Tibial nerve (tissue), 4 donors: ENCODE measurements at places on chromosomes 16 and 17. TPM values are rescaled to one million over a fixed set of nuclear protein-coding genes. Genes with fewer than 3 reads are reported as not detected.
A peak's percentile ranks its signal among the peaks of the same experiment; 100 is the strongest.

The CCL17 gene
- total RNA-seq: not detected

The RRAD gene
- total RNA-seq: 116 TPM

The C17orf50 gene
- not detected for total RNA-seq

The ZNF597 gene
- 2.7 TPM for total RNA-seq

The SP6 gene
- 0.63 TPM for total RNA-seq

The SLC13A2 gene
- not detected for total RNA-seq

The ASIC2 gene
- 0.21 TPM for total RNA-seq

- DNase-seq: peak; percentile 56
Measured at GRCh38 chr17:80026359-80027042, 9.2 kb downstream of the TBC1D16 start.

- no peak for DNase-seq
Measured at GRCh38 chr16:85187002-85187401, 74.7 kb upstream of the CIBAR2 start.

GRCh38 chr16:11977376-11978041, 975 bp downstream of the SNX29 start:
- DNase-seq: peak; percentile 19

DNA sequence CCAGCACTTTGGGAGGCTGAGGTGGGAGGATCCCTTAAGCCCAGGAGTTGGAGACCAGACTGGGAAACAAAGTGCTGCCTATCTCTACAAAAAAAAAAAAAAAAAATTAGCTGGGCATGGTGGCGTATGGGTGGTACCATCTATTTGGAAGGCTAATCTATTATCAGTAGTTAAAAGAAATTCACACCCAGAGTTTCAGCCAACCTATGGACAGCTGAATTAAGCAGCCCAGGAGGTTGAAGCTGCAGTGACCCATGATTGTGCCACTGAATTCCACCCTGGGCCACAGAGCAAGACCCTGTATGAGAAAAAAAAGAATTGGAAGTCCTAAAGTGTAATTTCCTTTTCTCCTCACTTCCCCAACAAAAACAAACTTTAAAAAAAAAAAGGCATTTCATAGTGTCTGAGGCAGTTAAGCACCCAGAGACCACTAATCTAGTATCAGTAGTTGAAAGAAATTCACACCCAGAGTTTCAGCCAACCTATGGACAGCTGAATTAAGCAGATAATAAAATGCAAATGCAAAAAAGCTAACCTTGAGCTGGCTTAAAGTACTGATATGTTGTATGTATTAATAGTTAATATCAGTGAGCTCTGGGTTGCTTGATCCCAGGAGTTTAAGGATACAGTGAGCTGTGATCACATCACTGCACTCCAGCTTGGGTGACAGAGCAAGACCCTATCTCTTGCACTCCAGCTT, 18.1 kb downstream of the CLTC start:
- DNase-seq: no peak

- no peak for DNase-seq
Measured at GRCh38 chr16:86343027-86343795, 167.1 kb upstream of the FOXF1 start.

DNA sequence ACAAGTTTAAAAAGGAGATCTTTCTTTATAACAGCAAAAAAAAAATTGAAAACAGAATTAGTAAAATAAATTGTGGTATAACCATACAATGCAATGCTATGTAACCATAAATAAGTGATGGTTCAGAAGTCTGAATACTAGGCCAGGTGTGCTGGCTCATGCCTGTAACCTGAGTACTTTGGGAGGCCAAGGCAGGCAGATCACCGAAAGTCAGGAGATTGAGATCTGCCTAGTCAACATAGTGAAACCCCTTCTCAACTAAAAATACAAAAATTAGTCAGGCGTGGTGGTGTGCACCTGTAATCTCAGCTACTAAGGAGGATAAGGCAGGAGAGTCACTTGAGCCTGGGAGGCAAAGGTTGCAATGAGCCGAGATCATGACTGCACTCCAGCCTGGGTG, 34.6 kb downstream of the CCT6B start:
- DNase-seq: no peak

DNA sequence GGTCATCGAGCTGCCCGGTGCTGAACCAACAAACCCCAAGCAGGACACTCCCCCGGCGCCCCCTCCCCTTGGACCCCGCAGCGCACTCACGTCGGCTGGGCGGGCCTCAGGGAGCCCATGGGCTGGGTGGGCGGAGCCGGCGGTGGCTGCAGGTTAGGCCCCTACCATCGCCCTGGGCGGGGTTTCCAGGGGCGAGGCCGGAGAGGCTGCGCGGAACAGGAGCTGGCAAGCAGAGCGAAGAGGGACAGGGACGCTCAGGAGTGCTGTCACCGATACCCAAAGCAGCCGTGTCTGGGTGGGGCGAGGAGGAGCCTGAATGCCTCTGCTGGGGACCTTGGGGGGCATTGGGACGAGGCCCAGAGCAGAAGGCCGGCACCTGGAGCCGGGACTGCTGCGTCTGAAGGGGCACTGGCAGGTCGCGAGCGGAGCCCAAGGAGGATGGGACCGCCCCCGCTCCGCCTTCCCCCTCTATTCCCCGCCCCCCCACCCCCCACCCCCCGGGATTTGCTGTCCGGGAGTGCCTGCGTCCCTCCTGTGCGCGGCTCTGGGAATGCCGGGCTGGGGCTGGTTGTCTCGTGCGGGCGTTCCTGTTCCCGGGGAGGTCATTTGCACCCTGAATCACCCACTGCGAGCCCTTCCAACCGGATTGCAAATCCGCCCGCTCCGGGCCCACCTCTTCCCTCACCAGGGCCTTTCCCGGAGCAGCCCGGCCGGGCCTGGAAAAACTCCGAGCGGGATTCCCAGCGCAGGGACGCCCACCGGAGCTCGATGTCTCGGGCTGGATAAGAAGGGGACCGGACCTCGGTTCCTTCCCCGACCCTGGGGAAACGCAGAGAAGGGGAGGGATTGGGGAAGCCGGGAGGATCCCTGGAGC, 902 bp downstream of the ARHGAP27 start:
- no peak for DNase-seq

DNA sequence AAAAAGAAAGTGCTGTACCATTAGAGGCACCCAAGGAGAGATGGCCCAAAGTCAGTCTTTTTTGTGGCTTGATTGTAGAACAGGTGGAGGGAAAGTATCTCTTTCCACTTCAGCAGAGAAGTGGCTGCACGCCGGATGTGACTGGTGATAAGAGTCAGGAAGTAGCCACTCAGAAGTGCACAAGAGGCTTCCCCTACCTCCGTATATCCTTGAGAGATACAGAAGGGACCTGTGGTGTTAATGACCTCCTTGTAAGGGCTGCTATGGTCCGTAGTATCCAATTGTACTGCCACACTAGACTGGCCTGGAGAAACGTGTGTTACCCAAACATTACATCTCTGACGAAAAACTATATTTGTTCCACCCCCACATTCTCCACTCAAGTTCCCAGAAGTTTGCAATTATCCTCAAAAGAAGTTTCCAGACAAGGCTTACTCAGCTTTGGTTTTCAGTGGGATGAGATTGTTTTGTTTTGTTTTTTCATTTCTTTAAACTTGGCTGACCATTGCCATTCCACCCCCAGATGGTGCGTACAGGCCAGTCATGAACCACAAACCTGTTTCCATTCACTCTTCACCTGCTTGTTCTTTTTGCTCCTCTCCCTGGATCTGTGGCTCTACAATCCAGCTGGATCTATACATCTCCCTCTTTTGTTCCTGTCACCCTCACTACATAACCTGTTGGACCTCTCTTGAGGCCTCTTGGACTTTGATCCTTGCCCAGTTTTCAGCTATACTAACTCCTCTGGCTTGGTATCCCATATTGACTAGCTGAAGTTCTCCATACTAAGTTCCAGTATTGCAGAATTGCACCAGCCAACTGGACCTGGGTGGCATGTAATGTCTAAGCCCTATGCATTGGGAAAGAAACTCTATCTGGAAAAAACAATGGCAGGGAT, 20.7 kb upstream of the MED13 start:
- no peak for DNase-seq

- DNase-seq: no peak
Measured at GRCh38 chr16:78916928-78917545, 683.5 kb downstream of the MAF start.

GRCh38 chr17:77428020-77428748, 287.4 kb downstream of the SEC14L1 start:
- DNase-seq: no peak

DNA sequence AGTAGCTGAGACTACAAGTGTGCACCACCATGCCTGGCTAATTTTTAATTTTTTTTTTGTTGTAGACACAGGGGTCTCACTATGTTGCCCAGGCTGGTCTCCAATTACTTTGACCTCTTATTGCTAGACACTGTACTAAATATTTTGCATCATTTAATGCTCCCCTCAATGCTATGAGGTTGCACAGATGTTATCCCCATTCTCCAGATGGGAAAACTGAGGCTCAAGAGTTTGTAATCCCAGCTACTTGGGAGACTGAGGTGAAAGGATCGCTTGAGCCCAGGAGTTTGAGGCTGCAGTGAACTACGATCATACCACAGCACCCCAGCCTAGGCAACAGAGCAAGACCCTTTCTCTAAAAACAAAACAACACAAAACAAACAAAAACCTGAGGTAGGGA, 443.3 kb upstream of the C16orf82 start:
- no peak for DNase-seq

DNA sequence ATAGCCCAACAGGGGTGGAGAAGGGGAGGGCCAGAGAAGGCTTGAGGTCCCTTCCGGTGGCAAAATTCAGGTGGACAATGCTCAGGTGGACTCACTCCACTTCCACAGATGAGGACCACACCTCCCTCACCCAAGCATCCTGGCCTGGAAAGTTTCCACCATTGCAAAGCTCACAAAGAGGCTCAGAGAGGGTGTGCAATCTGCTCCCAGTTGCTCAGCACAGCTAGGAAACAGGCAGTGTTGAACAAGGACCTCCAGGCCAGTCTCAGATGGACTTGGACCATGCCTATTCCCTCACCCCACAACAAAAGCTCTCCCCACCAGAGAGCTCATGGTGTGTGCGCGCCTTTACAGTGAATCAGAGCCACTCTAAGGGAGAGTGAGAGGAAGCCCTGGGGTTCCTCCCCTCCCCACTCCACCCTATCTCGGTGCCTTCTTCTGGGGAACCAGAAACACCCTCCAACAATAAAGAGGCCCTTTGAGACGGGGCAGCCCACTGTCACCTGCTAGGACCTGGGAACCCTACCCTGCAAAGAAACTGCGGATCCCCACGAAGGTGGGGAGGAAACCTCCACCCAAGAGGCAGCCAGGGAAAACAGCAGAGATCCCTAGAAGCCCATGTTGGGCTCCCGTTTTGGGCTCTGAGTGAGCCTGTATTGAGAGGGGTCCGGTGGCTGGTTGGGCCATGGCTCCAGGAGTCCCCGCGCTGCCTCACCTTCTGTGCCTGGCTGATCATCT, 1.6 kb downstream of the FAM83G start:
- DNase-seq: no peak

DNA sequence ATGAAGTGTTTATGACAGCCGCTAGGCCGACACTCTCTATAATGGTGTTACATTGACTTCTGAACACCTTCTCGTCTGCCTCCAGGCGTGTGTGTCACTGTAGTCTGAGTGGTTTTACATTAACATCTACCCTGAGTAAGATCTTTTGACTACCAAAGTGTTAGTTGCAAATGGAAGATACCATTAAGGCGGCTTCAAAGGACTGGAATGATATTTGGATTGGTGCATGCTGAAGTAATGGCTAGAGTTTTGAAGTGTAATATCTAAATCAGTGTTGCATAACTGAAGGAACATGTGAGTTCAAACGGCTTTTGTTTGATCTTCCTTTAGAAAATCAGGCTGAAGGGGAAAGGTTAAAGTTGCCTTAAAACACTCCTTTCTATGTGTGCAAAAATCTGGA, 52.2 kb downstream of the BCAS3 start:
- DNase-seq: no peak

DNA sequence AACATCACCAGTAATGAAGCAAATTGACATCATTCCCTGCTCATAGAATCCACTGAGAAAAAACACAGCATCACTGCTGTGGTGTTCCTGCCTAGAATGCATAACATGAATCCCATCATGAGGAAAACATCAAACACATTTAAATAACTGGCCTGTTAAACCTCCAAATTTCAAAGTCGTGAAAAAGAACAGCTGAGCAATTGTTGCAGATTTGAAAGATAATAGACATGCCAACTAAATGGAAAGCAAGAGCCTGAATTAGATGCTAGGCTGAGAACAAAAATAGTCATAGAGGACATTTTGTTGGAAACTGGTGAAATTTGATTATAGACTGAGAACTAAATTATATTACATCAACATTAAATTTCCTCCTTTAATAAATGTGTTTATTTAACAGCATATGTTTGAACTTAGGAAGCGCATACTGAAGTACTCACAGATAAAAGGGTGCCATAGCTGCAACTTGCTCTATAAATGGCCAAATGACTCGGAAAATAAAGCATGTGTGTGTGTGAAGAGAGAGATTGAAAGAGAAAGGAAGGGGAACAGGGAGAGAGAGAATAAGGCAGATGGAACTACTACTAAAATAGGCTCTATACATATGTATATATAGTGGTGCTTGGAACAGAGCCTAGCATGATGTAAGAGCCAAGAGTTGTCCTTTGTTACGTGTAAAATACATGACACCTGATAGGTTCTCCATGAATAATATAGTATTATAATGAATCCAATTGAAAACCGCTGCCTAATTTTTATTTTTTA, 305.0 kb upstream of the MON1B start:
- no peak for DNase-seq

DNA sequence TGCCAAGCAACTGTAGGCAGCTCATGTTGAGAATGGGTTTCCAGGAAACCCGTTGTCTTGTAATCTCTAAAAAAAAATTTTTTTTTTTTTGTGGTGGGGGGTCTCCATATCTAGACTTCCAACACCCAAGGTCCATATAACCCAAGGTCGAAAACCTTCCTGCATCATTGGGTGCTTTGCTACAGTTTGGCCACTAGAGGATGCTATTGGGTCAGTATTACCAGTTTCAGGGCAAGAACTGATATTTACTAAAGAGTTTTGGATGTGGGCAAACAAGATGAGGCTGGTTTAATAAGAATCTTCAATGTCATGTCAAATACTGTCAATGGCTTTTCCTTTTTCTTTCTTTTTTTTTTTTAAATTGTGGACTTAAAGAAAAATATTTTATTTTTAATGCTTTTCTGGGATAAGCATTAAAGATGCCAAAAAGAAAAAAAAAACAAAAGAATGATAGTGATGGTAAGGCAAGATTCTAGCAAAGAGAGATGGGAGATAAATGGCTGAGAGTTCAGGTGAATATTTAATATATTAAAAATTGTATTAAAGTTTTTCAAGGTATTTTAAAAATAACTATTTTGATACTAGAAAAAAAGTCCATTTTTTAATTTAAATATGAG, 62.2 kb downstream of the DHRS7C start:
- DNase-seq: peak; percentile 30

- DNase-seq: no peak
Measured at GRCh38 chr16:50468749-50469078, 79.5 kb upstream of the NKD1 start.
